T-helper 17 cell (primary cell): ENCODE measurements at places on chromosomes 1 and 21.
A peak's percentile ranks its signal among the peaks of the same experiment; 100 is the strongest.

DNA sequence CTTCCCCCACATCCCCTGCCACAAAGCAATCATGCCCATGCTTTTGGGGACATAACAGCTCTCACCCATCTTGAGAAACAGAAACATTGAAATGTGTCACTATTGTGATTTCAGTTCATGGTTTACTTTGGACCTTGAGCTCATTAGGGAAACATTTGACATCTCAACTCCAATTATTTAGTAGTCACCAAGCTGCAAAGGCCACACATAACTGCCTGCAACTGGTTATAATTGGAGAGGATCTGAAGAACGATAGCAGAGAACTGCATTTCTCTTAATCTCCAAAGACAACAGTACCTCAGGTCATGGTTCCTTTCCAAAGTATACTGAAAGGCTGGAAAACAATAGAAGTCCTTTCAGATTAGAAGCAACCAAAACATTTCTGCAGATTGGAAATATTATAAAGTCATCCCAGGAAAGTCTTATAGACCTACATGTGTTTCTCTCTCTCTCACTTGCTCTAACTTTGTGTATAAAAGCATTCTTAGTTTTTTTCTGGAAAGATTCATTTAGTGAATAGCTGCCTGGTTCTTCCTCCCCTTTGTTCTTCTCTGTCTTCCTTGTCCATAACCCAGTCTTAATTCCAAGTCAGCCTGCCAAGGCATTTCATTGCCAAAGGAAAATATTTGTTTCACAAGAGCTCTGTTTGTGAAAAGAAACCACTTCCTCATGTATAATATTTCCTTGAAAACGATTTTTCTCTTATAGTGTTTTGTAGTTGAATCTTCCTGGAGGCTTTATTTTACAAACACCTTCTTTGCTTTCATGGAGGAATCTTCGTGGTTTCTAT is 426.8 kb downstream of the ADGRL2 start:
- DNase-seq = no peak

DNA sequence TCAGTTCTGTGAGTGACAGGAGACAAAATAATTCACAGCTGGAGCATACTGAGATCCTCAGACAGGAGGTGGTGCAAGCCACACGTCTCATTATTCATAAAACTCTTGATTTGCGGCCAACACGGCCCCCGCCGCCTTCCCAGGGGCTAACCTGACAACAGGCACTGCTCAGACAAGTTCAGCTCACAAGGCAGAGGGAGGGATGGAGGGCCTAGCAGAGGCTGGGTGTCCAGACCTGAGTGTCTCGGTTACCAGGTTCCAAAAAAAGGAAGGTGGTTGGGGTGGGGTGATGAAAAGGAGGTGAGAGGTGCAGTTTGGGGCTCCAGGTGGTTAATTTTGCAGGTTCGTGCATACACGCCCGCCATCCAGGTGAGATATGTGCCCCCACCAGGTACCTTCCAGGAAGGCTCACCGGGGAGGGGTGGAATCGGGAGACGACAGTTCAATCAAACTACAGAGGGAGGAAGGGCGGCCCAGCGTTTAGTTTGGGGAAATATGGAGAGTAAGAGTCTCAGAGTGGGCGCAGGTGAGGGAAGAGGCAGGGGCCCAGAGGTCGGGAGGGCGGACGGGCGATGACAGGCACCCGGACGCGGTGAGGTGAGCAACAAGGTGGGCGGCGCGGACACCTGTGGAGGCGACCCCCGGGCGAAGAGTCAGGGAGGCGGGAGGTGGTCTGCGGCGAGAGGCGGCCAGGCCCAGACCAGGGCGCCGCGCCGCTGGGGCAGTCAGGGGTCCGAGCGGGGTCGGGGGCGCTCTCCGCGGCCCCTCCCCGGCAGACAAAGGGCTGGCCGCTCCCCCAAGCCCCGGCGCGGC is 629 bp downstream of the CTNNBIP1 start:
- DNase-seq = peak; percentile 11

GRCh38 chr1:102097451-102097850 is 100.7 kb upstream of the OLFM3 start:
- DNase-seq = no peak

DNA sequence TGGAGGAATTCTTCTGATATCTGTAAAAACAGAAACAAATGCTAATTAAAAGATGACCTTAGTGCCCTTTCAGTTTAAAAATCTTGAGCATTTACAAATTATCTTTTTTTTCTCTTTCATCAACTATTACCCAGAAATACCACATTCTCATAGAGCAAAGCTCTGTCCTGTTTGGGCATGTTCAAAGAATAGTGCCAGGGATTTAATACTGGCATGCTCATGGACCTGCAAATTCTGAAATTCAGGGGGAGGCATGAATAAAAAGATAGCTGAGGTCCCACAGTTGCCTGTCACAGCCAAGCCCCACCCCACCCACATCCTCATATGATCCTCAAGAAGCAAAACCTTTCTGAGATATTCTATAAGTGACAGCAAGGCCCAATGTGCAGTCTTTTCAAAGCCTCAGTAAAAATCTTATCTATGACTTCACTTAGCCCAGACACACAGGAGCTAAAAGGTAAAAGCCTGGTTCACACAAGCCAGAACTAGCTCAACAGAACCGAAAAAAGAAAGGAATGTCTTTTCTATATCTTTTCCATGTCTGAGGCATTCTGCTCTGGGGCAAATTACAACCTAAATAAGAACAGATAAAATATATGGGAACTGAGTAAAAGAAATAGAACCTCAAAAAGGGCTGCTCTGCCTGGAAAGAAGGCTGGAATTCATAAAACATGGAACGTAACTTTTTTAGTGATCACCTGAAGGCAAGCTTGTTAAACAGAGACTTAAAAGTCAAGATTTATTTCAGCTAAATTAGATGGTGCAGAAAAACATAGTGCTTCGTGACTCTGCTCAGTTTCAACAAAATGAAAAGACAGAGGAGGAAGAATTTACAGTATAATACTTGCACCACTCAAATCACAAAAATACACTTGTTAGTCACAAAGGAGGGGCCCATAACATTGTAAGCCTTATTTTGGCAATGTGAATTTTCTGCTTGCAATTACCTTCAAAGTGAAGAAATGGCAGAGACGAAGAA is 11.0 kb downstream of the WLS start:
- DNase-seq = no peak

GRCh38 chr1:184016169-184016568 is 21.4 kb downstream of the COLGALT2 start:
- DNase-seq = no peak
